ENCODE measurements at places on chromosomes 12 and 14.

DNA sequence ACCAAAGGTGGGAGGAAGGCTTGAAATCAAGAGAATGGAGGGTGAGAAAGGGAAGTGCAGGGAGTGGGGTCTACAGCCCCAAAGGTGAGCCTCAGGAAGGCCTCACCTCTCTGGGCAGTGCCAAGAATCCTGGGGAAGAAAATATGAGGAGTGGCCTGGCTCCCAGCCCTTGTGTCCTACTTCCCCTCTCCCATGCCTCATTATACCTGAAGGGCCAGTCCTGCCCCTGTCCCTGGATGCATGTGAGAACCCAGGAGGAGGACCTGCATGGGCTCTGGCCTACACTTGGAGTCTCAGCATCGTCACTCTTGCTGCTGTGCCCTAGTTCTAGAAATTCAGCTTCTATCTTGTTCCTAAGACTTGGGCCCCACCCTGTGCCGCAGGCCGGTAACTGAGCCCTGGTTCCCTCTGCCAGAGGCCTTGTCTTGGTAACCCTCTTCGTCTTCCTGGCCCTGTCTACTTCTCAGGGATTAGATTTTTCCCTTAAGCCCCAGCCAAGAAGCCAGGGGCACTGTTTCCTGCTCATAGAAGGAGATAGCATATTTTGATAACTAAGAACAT is 10.9 kb upstream of the MYH7 start:
- DNase-seq = no peak

DNA sequence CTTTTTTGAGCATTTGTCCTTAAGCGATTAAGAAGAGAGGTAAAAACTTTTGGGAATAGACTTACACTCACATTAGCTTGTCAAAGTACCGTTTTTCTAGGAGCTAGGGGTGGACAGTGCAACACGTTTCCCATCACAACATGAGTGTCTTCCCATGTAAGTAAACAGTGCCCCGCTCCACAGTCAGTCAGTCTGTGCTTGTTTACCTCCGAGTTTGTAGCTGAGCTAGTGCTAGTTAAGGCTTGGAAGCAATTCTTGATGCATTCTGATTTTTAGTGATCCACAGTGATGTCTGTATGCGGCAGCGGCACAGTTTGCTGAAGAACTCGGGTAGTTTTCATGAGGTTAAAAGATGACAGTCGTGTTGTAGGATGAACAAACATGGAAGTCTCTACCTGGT is 941 bp downstream of the ZDHHC17 start:
- no peak for DNase-seq

DNA sequence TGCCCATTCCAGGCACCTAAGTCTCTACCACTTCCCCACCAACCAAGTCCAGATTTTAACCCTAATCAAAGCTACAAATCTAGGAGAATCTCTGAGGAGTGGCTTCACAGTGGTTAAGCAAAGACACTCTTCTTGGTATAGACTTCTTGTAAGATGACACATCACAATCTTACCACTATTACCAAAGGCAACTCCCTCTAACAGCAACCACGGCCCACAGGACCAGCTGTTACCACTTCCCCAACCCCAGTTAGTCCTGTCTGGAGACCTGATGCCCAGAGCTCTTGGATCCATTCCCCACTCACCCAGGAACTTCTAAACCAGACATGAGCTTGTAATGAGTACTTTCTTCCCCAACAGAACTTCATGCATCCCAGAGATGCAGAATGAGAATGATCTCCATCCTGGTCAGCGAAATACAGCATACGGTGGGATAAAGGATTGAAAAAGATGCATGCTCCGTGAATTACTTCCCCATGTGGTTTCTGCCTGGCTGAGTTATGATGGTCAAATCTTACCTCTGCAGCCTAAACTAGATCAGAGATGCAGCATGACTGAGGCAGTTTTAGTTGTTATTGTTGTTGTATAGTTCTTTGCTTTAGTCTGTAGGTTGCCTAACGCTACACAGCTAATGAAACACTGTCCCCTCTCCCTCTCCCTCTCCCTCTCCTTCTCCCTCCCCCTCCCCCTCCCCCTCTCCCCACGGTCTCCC is 87.7 kb upstream of the FOXN3 start:
- no peak for DNase-seq

DNA sequence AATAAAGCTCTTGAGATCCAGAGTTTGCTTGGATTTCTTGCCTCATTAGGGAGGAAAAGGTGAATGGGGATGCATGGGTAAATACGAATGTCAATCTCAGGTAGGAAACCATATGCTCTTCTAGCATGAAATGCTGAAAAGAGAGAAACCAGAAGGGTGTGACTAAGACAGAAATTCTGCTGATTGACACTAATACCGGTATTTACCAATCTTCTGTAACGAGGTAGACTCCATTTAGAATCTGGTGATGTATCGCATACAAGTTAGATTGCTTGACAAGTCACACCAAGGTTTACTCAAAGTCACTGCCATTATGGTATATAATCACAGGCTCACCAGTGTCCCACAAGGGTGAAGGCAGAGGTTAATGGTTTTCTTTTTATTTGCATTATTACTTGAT is 337.9 kb downstream of the NRXN3 start:
- no peak for DNase-seq

GRCh38 chr12:95836630-95837239 is 22.0 kb upstream of the SNRPF start:
- DNase-seq = no peak

GRCh38 chr12:12919666-12920435 is 28.5 kb downstream of the GPRC5A start:
- DNase-seq = no peak

DNA sequence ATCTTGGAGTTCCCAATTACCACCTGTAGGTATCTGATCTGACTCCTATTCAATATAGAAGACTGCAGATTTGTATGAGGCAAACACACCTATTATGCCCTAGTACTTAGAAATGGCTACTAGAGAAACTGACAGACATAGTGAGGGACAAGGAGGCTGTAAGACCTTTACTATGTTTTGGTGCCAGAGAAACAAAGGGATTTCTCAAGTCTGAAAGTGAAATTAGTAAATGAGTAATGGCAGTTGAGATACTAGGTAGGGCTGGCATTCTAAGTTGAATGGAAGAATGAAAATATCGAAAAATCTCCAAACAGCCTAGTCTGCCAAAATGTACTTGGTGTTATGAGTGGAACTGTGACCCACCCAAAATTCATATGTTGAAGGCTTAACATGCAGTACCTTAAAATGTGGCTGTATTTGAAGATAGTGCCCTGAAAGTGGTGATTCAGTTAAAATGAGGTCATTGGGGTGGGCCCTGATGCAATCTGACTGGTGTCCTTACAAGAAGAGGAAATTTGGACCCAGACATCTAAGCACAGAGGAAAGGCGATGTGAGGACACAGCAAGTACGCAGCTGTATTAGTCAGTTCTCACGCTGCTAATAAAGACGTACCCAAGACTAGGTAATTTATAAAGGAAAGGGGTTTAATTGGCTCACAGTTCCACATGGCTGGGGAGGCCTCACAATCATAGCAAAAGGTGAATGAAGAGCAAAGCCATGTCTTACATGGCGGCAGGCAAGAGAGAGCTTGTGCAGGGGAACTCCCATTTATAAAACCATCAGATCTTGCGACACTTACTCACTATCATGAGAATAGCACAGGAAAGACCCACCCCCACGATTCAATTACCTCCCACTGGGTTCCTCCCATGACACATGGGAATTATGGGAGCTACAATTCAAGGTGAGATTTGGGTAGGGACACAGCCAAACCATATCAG is 127.0 kb downstream of the APAF1 start:
- no peak for DNase-seq

GRCh38 chr12:52175371-52176350 is 16.2 kb downstream of the KRT80 start:
- no peak for DNase-seq

DNA sequence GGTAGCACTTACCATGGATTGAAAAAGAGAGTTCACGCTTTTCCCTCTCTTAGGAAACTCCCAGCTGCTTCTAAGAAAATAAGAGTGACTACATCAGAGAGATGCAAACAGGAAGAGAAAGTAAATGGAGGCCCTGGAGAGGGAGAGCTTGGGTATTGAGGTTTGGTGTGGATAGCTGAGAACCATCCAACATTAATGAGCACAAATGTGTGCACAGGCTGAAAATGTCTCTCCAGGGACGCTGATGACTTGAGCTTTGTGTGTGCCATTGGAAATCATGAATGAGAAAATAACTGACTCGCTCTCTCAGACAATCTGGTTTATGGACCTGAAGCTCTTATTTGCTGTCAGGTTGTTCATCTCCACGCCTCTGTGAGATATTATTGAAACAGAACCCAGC is 318.8 kb downstream of the NRXN3 start:
- no peak for DNase-seq

GRCh38 chr12:131390412-131391334 is 320.2 kb upstream of the SFSWAP start:
- DNase-seq = peak; percentile 86

- peak; percentile 73 for DNase-seq
These were observed 88.3 kb downstream of the RPS29 start for GRCh38 chr14:49497725-49498348.

- DNase-seq = peak; percentile 27
These were observed 5.5 kb downstream of the OR10AD1 start for GRCh38 chr12:48197549-48197970.

DNA sequence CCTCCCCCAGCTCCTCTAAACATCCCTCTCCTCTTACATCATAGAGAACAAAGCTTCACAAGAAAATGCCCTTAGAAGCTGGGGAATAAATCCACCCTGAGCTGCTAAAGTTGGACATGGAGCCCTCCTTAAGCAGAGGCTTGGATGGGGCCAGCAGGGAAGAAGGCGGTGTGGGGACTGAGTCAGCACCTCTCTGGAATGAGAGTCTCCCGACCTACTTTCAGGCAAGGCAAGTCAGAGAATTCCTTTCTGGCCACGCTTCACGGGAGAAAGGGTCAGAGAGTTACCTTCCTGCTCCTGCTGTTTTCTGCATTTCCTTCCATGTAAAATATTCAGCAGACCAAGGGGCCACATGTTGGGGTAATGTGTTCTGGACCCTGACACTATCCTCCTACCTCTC is 113.3 kb upstream of the PRB2 start:
- DNase-seq = no peak

GRCh38 chr14:99687284-99688209 is 3.4 kb downstream of the CYP46A1 start:
- DNase-seq = peak; percentile 71

DNA sequence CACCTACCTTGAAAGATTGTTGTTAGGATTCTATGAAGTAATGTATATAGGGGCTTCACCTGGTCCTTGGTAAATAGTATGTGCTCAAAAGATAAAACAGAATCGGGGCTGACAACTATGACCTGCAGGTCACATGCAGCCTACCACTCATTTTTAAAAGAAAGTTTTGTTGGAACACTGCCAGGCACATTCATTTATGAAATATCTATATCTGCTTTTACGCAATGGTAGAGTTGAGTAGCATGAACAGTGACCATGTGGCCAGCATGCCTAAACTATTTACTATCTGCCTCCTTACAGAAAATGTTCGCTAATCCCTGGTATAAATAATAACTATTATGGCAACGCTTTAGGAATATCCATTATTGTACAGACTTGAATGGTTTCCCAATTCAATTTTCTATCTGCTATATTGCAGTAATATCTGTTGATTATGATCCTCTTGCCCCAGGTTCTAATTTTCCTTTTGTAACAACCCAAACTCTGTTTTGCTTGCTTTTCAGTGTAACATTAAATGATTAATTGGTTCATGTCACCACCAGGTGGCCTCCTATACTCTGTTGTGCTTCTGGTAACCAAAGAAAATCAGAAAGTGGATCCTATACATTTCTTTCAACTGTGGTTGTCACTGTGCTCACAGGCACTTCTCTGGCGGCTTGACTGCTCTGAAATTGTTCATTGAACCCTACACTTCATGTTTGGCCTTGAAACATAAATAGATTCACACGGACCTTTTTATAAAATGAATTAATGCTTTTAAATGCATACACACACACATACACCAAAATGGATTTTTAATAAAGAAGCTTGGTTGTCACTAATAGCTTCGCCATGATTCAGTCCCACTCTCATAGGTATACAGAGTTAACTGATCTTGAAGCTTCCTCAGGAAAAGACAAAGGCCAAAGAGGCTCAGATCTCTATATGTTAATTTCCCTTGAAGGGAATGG is 227.7 kb upstream of the NPAS3 start:
- peak; percentile 54 for DNase-seq

- peak; percentile 97 for DNase-seq
These were observed 19.1 kb upstream of the ARMH4 start for GRCh38 chr14:58171090-58171489.

DNA sequence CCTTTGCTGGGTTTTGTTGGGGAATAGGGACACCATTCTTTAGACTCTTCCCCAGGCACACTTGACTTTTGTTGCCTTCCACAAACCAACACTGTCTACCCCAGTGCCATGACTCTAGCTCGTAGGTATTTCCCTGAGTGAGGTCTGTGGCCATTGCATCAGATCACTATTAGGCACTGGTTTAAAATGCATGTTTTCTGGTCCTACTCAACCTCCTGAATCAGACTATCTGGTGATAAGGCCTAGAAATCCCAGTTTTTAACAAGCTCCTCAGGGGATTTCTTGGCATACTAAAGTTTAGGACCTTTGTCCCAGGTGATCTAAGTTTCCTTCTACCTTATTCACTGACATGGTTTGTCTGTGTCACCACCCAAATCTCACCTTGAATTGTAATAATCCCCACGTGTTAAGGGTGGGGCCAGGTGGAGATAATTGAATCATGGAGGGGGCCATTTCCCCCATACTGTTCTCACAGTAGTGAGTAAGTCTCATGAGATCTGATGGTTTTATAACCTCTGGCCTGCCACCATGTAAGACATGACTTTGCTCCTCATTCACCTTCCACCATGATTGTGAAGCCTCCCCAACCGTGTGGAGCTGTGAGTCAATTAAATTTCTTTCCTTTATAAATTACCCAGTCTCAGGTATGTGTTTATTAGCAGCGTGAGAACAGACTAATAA is 87.8 kb upstream of the PSMC1 start:
- DNase-seq = no peak
